ENCODE measurements at places on chromosomes 3 and 15.
A peak's percentile ranks its signal among the peaks of the same experiment; 100 is the strongest.

DNA sequence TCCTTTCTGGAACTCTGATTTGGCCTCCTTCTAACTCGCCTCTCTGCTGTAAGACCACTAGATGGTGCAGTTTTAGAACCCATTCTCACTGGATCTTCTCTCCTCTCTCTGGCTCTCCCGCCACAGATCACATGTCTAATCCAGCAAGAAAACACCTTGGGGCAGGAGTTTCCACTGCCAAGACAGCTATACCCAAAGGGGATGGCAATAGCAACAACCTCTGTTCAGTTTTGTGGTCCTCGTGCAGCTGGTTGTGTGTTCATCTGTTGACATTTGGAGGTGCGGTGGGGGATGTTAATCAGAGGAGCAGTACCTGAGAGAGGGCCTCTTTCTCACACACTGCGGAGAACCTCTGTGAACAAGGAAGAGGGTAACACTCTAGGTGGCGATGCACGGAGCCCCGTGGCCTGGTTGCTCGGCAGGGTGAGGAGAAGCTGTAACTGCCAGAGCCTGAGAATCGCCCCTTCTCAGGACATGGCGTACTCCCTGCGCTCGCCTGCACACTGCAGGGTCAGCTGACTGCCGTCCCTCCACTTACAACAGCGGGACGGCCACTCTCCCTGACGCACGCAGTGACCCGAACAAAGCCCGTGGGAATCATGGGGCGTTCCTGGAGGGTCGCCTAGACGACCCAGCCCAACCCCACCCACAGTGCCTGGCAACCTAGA, at the start of gene TEX55:
Gene TEX55 (plus strand): TSS at position 666 of the 668 bp plus-strand sequence. CDS start 25 bp downstream, outside the sequence.
- peak; percentile 19 for DNase-seq

DNA sequence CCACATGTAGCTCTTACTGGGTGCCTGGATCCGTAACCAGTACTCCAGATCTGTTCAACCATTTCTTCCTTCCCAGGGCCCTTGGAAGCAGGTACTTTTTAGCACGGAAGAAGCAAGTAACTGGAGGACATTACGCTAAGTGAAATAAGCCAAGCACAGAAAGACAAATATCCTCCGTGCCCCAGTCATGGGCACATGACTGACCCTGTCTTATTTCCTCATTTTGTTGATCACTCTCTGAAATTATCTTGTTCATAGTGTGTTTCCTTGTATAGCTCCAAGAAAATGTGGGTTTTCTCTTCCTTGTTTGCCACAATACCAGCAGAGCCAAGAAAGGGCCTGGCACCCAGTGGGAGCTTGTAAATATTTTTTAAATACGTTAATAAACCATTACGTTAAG, 32.2 kb upstream of the MTMR14 start:
- DNase-seq, result no peak

DNA sequence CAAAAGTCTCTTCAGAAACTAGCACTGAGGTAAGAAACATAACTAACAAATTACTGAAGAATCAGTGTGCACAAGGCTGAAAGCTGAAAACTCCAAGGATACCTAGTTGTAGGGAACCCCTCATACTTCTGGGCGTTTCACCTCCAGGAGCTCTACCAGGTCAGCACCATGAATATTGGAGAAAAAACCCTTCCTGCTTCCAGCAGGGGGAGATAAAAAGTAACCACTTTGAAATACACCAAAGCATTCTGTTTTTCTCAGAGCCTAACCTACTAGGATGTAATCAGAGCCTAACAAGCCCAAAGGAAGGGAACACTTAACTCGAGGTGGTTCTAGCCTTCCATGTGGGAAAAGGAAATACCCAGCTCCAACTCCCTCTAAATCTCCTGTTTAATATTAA, 175.8 kb upstream of the MME start:
- DNase-seq, result no peak

DNA sequence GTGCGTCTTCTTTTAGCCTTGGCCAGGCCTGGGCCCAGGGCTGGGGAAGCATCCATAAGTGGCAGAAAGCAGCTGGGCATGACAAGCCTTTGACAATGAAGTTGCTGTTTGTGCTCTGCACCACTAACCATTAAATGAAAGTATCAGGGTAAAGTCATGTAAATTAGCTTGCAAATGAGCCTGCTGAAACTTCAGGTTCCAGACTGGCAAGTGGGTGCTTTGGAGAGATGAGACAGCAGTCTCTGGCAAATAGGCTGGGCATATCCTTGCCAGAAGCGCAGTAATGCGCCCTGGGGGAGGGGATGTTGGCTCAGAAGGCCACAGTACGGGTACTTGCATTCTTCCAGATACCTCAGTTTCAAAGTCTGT, 40.7 kb downstream of the RAB6B start:
- DNase-seq, result no peak

DNA sequence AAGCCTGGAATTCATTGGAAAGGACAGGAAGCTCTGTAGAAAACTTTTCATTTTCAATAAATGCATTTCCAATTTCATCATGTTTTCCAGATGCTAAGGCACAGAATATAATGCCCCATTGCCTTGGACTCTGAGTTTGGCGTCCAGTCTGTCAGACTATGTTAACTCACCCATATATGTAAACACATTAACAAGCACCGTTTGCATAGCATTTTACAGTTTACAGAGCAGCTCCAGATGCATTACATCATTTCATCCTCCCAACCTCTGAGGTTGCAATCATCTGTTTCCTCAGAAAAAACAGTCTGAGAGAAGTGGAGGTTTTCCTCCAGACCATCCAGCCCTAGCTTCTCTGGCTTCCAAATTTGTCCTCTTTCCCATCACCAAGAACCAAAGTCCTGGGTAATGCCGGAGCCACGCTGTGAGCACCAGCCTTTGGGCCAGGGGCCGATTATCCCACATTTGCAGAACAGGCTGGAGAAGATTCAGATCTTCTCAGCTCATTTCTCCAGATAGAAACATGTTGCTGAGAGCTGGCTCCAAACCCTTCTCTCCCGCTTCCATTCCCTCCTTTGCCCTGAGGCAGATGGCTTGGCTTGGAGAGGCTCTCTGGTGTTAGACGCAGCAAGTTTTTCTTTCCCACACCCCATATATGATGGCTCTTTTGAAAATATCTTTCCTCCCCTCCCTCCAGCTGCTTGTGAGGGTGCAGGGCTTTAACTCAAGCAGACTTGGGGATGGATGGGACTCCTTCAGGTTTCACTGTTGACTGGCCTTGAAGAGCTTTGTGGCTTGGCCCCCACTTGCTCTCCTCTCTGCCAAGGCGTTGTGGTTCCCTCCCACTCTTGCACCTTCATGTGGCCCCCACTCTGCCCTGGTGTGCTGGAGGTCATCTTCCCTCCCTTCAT, 26.0 kb downstream of the CYP19A1 start:
- DNase-seq, result no peak

DNA sequence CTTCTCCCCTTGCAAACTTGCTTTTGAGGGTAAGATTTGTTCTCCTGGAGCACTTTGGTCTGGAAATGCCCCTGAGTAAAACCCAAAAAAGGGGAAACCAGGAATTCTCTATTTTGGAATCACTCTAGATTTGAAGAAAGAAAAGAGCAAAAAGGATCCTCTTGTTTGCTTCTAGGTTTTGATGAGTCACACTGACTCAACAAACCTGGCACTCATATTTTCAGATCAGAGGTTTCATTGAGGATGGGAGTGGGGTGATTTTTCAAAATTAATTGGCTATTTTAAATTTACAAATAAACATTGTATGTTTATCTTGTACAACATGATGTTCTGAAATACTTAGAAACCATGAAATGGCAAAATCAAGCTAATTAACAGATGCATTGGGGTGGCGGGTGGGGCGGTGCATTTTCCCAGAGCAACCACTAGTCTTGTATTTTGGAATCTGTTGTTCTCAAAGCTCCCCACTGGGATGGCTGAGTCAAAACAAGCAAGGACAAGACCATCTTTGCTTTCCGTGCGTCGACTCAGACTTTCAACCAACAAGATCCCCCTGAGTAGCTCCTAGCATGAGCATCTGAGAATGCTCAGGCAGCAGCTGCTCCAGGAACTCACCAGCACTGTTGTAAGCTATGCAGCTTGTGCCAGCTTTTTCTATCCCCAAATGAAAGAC, 451.4 kb downstream of the WDR72 start:
- no peak for DNase-seq

- DNase-seq, result no peak
These were observed 50.4 kb downstream of the TFDP2 start for GRCh38 chr3:142098964-142099363.

- no peak for DNase-seq
These were observed 123.2 kb upstream of the TUSC7 start for GRCh38 chr3:116586285-116586944.

- no peak for DNase-seq
These were observed 155.1 kb upstream of the TBL1XR1 start for GRCh38 chr3:177352424-177352823.

- no peak for DNase-seq
These were observed 76.4 kb upstream of the STT3B start for GRCh38 chr3:31456373-31456772.

DNA sequence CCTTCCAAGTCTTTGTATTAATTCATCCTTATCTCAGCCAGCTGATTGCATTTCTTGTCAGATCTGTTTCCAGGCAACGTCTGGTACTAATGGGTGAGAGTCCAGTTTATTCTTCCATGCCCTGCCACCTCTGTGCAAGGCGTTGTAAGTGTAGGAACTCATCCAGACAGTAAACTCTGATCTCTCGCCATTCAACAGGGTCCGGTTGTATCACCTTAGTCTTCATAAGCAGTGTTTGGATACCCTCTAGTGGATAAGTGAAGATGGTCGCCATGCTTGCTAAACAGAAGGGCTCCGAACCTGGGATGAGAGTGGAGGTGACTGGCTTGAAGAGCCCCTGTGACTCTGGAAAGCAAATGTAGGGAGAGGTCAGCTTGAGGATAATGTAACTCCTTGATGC, 51.6 kb upstream of the CMTM7 start:
- DNase-seq, result peak; percentile 21

DNA sequence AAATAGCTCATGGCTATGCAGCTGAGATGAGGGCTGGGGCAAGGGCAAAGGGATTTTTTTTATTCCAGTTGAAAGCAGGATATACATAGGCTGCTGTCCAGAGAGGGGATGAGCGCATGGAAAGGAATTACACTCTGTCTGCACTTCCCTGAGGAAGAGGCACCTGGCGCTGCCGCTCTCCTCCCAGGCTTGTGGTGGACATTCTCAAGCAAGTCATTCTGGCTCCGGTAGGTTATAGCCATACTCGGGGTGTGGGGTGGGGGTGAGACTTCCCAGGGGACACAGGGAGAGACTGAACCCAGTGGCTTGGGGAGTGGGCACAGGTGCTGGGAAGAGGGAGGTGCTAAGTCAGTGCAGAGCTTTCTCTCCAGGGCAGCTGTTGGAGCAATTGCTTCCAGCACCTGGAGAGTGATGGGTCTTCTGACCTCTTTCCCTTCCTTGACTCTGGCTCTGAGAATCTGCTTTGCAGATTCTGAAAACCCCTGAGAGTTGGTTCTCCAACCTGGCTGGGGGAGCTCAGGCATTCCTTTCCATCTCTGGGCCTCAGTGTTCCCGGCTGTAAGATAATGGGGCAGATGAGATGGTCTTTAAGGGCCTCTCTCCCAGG, 24.3 kb downstream of the CYP8B1 start:
- no peak for DNase-seq

- no peak for DNase-seq
These were observed 228.7 kb upstream of the ZNF385D start for GRCh38 chr3:21979706-21980105.

DNA sequence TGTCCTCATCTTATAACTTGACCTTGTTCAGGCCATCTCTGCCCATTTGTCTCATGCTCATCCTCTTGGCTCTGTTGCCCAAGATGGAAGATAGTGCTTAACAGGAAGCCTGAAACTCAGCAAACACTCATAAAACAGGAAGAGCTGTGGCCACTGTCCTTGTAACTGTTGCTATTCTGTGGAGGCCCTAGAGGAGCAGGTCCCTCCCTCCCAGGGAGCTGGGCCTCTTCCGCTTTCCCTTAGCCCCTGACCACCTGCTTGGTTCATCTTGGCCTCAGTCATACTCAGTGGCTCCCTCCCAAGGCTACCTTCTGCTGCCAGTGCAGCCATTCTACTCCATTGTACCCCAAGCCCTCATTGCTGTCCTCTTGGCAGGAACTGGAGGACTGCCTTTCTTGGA, 3.5 kb downstream of the MAPKAPK3 start:
- no peak for DNase-seq

DNA sequence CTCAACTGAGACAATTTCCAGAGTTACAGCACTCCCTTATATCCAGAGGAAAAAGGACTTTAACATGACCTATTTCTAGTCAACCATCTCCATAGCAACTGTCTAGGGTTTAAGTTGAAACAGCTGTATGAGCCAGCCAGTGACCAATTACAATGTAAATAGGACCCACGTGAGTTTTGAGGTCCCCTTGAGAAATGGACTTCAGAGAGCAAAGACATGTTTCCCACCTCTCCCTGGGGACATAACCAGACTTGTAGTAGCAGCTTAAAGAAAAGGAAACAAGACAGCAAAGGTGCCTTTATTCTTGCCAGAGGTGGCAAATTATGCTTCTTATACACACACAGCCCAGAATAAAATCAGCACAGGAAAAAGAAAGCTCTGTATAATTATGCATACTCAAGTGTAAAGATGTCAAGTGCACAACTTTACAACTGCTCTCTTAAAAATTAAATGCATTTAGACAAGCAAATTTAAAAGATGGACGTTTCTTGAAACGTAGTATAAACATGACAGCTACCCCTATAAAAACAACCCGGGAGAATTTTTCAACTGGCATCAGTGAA, 40.2 kb downstream of the SUMF1 start:
- DNase-seq, result no peak

- DNase-seq, result no peak
These were observed 72.0 kb downstream of the KCNH8 start for GRCh38 chr3:19220311-19220710.

- DNase-seq, result no peak
These were observed 154.2 kb upstream of the TNIK start for GRCh38 chr3:171614318-171614921.

GRCh38 chr3:49098429-49098828, 4.6 kb upstream of the QRICH1 start:
- no peak for DNase-seq

All from GM12892 (cell line).